Jurkat, Clone E6-1 (cell line): ENCODE measurements at places on chromosomes 2 and 18.
A peak's percentile ranks its signal among the peaks of the same experiment; 100 is the strongest.

GRCh38 chr2:238593236-238593635, 166.5 kb downstream of the ASB1 start:
- DNase-seq = no peak

DNA sequence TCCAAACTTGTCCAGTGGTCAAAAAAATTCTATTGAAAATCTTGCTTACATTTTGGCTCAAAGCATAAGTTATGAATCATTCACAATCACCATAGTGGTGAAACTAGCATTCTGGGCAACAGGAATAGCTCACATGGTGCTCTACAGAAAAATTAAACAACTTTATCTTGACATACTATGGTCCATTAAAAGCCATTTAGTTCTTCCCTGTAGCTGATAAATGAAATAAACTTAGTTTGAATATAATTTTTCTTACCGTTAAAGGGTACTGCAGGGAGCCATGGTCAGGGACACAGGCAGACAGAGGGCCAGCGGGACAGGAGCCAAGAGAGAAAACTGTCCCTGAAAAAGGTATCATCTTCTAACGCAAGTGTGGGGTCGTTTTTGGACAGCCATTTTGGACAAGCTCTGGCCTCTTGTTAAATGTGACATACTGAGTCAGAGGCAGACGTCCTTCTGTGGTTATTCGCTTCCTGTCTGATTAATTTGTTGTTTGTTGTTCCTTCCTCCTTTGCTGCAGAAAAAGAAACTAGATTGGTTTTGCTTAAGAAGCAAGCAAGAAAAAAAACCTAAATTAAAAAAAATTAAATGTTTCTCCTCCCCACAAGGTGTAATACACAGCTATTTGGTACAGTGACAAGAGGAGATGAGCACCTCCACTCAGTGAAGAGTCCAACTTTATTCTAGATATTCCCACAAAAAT, at the start of gene WIPF1:
Gene WIPF1, minus strand, starts transcription at position 460 of the 703 bp plus-strand sequence. CDS start 12,231 bp downstream, outside the sequence.
- DNase-seq = peak; percentile 70

GRCh38 chr2:126995621-126996377, 97.1 kb downstream of the TEX51 start:
- no peak for DNase-seq

- DNase-seq = no peak
These were observed 17.3 kb upstream of the B3GNT7 start for GRCh38 chr2:231378026-231378722.

DNA sequence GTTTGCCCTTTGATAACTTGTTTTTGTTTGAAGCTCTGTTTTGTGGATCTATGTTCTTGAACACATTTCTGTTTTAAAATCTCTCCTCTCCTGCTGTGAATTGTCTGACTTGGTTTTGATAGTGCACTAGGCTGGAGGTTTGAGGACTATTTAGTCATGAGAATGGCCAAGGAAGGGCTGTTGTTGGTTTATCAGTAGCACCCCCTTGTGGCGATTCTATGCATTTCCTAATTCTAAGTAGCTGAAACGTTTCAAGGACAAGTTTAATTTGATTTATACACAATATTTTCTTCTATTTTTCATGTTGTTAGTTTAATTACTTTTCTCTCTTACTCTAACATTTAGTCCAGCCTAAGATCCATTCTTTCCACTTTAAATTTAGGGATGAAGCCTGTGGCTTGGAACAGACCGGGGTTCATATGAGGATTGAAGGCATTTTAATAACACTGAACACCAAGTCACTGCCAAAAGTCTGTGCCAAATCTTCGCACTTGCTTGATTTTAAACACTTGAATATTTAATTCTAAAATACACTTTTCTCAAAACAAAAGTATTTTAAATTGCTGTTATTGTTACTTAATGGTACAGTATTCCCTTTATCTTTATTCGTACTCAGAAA, 166.0 kb downstream of the SOCS6 start:
- DNase-seq = peak; percentile 49

DNA sequence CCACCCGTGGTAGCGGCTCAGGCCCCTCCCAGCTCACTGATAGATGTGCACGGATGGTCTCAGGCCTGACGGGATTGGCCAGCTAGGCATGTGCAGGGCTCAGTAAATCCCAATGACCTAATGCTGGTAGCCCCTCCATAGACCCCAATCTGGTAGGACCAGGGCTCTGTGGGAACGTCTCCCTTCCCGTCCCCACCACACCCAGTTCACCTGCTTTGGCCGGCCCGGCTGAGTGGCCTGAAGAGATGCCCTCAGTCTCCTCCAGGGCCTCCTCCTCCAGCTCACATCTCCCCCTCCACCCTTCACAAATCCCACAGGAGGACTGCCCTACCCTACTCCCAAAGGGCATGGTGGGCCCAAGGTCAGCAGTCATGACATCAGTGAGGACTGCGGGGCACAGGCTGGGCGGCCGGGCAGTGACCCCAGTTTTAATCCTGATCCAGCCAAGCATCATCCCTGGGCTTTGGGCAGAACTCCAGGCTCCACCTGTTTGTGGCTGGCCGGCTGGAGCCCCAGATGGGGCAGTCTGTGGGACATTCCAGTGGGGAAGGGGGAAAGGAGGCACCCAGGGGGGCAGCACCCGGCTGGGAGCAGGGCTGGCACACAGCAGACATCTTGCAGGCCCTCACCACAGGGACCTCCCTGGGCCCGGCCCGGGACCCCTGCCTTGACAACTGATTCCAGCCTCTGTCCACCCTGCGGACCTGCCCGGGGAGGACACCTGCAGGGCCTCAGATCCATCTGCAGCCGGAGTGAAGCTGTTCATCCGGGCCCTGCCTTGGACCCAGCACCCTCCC, 2.3 kb downstream of the KIF1A start:
- DNase-seq = no peak

DNA sequence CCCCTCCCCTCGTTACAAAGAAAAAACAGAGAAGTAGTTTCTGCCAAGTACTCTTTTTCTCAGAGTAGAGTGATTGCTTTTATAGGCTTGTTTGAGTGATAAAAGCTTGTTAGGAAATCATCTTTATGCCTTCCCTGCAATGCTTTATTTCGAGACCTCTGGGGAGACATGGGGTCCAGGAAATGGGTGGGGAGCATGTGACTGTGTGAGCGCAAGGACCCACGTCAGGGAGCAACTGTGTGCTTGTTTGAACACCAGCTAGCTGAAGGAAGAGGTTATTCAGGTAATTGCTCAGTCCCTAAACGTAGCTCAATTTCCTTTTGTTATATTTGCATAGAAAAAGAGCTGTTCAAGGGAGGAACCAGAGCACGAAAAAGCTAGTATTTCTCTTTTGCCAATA, 187.3 kb downstream of the FAM210A start:
- DNase-seq = peak; percentile 74

GRCh38 chr2:71596011-71596410, 142.7 kb downstream of the DYSF start:
- no peak for DNase-seq

- no peak for DNase-seq
These were observed 12.8 kb downstream of the SNED1 start for GRCh38 chr2:241011296-241011600.

DNA sequence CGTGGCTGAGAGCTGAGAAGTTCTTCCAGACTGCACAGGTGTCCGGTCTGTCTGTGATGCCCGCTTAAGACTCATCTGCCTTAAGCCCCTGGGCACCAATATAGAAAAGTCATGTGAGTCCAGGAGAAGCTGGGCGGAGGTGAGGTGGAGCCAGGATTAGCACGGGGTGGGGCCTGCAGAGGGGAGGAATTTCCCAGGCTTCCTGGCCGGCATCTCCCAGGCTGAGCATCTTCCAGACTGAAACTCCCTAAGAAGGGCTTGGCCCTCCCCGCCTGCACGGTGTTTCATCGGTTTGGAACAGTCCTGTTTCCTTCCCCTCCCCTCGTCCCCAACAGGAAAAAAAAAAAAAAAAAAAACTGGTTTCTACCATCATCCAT, 270.3 kb downstream of the ATAD2B start:
- DNase-seq = no peak

GRCh38 chr2:40372283-40372985, 79.5 kb downstream of the SLC8A1 start:
- DNase-seq = no peak

GRCh38 chr2:240189686-240190085, 49.2 kb upstream of the OTOS start:
- DNase-seq = no peak

- DNase-seq = no peak
These were observed 38.7 kb downstream of the RPL31 start for GRCh38 chr2:101040761-101041160.

GRCh38 chr2:18791172-18791797, 201.9 kb upstream of the NT5C1B start:
- DNase-seq = no peak

GRCh38 chr2:241637795-241638660, 535 bp downstream of the ATG4B start:
- DNase-seq = no peak

- no peak for DNase-seq
These were observed 146.8 kb upstream of the PXDN start for GRCh38 chr2:1891147-1891546.

DNA sequence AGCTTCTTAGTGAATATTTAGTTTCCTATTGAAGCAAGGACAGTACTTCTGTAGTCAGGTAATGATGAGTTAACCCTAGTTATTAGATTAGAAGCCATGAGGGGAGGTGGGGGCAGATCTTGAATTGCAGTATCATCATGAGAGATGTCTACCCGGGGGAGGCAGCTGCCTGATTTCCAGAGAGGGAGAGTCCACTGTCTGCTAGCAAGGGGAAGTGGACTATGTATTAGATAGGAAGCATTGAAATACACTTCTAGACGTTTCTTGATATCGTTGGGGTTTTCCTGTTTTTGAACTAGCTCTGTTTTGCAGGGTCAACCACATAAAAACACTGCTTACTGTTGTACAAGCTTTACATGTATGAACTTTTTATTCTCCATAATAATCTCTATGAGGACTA, 38.8 kb downstream of the APLF start:
- no peak for DNase-seq

DNA sequence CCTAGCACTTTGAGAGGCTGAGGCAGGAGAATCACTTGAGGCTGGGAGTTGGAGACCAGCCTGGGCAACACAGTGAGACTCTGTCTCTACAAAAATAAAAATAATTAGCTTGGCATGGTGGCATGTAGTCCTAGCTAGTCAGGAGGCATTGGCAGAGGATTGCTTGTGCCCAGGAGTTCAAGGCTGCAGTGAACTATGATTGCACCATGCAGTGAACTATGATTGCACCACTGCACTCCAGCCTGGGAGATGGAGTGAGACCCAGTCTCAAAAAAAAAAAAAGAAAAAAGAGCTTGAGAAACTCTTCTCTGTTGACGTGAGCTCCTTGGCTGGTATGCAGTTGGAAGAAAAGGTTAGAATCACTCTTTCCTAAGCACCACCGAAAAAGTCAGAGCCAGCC, 125.1 kb upstream of the TNP1 start:
- DNase-seq = no peak

DNA sequence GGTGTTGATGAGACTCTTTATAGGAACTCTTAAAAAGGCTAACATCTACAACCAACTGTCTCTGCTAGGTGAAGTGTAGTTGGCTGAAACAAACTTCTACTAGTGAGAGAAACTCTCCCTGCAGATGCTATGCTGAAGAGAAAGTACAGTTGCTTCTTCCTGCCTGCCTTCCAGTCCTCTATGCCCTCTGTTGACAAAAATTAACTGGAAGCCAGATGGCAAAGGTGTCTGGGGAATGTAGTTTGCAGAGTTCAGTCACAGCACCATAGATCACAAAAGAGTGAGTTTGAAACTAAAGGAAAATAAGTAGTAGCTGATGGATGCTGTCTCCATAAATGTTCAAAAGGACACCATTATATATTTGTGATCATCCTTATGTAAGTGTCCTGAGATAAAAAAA, 958.8 kb upstream of the NRXN1 start:
- no peak for DNase-seq

- DNase-seq = no peak
These were observed 55.1 kb upstream of the ACVR2A start for GRCh38 chr2:147789720-147790119.

GRCh38 chr2:75311993-75312392, 112.7 kb upstream of the TACR1 start:
- peak; percentile 22 for DNase-seq

DNA sequence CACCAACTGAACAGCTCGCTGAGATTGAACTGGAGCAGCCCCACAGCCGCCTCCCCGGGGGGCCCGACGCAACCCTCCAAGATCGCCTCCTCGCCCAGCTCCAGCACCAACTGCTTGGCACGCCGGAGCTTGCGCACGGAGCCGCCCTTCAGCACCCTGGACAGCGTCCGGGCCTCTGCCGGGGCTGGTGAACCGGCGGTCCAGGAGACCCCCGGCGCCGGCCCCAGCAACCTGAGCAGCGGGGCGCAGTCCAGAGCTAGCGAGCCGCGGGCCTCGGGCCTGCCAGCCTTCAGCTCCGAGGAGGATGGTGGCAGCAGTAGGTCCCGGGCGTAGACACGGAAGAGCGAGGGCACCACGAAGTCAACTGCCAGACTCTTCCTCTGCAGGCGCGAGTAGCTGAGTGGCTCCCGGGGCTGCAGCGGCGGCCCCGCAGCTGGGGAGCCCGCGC, 1.2 kb downstream of the ALK start:
- no peak for DNase-seq

- DNase-seq = no peak
These were observed 12.1 kb upstream of the COPS8 start for GRCh38 chr2:237073552-237073951.

GRCh38 chr2:74077636-74078035, 70.1 kb downstream of the BOLA3 start:
- no peak for DNase-seq

- DNase-seq = no peak
These were observed 171.1 kb downstream of the HDAC4 start for GRCh38 chr2:239229545-239230279.

- no peak for DNase-seq
These were observed 74.0 kb upstream of the FZD7 start for GRCh38 chr2:201959626-201960025.

DNA sequence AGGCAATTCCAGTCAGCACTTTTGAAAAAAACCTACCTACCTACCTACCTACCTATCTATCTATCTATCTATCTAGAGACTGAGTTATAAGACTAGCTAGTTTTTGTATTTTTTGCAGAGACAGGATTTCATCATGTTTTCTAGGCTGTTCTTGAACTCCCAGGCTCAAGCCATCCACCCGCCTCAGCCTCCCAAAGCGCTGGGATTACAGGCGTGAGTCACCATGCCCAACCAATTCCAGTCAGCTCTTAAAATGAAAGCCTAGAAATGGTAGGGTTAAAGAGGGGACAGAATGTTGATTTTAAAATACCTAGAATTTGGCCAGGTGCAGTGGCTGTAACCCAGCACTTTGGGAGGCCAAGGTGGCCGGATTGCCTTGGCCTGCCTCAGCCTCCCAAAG, 19.1 kb downstream of the MSH2 start:
- no peak for DNase-seq

- DNase-seq = no peak
These were observed 10.7 kb downstream of the BIN1 start for GRCh38 chr2:127096280-127096679.

DNA sequence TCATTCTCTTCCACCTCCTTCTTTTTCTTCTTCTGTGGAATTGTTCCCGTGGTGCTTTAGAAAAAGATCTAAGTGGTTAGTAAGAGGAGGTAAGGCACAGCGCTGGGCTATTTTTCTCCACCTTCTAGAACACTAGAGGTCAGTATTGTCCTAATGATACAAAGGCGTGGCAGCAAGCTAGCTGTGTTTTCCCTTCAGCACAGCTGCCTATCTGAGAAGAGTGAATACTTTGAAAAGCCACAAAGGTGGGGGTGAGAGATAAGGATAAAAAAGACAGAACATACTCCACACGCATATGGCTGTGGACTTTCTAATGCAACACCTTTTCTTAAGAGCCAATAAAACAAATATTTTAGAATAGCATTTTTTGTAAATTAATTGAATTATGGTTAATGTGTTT, 2.1 kb downstream of the CNTNAP5 start:
- peak; percentile 52 for DNase-seq
